ENCODE measurements at places on chromosomes 1 and 21.

- DNase-seq: peak; percentile 14
Measured at GRCh38 chr21:46472246-46472645, 13.6 kb downstream of the DIP2A start.

GRCh38 chr21:37764691-37765090 lies 151.6 kb downstream of the KCNJ6 start:
- DNase-seq: no peak

DNA sequence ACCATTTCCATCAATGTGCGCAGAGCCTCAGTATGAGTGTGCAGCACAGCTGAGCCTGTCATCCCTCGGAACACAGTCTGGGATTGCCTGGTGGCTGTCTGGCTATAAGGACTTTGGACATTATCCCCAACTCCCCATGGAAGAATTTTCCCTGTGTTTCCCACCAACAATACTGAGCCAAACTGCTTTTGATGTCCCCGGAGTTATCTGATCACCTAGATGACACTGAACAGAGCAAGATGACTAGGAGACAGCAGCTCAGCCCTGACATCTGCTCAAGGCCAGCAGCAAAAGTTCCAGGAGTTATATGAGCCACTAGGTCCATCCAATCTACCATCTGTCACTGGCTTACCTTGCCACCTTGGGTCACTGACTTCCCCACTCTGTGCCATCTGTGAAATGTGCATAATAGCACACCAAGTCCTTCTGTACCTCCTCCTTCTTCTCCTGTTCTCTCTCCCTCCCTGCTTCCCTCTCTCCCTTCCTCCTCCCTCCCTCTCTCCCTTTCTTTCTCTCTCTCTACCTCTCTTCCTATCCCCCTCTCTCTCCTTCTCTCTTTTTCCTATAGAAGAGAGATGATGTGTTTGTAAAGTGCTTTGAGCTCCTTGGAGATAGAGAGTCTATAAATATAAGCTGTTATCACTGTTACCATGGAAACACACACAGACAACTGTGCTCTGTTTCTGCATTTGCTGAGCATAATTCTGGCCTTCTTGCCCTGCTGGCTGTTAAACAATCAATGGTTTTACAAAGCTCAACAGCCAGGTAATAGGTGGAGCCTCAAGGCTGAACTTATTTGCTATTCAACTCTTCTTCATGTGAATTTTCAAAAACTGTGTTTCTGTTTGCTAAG lies 19.7 kb upstream of the ATP1B1 start:
- DNase-seq: no peak

DNA sequence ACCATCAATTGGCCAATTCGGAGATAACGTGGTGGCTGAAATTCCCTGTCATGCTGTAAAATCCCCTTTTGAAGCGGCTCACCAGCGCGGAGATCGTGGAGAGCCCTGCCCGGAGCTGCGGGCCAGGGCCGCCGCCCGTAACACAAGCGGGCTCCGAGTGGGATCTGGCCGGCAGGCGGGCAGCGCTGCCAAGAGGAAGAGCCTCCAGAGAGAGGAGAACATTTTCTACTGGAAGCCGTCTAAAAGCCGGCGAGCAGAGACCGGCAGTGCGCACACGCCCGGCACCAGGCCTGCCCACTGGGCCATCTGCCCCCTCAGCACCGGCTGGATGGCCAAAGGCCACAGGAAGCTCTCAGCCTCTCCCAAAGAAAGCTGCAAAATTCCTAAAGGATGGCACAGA lies 15.5 kb downstream of the SSBP3 start:
- DNase-seq: no peak

DNA sequence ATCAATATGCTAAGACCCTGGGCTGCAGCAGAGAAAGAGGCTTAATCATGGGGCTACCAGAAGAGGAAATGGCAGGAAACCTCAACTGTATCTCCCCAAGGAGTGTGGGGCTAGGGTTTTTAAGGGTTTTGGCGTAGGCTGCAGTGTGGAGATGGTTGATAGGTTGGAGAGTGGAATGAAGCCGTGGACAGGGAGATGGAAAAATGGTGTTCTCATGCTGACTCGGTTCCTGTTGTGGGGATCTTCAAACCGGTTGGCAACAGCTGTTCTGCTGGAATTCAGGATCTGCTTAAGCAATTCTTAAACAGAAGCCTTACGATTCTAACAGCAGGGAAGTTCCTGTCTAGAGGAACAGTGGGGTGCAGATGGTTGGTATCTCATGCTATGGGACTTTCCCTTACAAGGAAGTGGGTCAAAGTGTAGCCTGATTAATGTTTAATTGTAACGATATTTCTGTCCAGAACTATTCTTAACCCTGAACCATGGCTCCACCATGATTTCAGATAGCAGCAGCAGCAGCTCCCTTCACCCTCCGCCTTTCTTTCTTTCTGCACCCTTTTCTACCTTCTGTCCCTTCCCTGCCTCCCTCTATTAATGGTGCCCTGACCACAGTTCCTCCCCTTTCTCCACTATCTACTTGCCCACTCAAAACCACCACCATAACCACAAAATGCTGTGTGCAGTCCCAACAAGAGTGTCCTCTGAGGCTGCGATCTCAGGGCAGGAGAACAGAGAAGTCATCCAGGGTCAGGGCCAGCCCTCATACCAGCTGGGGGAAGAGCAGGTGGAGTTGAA lies 30.8 kb downstream of the RSPH1 start:
- DNase-seq: peak; percentile 65

DNA sequence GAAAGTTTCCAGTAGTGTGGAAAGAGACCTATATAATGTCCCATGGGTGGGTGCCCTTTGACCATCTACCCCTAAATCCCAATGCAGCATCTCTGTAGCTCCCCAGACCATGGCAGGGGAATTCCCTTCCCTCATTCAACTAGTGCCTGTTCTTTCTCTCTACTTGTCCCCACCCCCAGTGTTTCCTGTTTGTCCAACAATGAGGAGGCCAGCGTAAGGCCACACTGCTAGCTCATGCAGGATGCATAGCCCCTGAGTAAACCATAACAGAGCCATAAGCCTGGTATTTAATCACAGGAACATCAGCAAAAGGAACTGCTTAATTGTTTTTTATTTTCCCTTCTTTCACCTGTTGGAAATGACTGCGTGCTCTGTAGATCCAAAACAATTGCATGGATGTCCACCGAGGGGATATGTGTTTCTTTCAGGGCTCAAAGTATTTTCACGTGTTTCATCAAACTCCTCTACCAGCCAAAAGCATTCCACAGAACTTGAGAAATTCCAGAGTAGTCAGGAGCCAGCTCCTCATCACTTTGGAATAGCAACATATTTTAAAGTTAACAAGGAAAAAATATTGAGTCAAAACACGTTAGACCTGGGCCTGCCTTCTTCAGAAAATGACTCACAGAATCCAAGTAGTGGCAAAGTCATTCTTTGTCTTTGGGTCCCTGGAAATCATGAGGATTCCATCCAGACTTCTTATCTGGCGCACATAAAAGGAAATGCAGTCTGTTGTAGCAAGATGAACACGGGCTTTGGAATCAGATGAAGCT lies 162.5 kb upstream of the SGIP1 start:
- no peak for DNase-seq

GRCh38 chr1:26696119-26696653 lies 371 bp downstream of the ARID1A start:
- DNase-seq: no peak

GRCh38 chr1:200369131-200369530 lies 40.7 kb downstream of the ZNF281 start:
- DNase-seq: no peak

- no peak for DNase-seq
Measured at GRCh38 chr1:58874342-58874741, 90.5 kb upstream of the JUN start.

- no peak for DNase-seq
Measured at GRCh38 chr1:76269155-76269554, 194.6 kb downstream of the ST6GALNAC3 start.

- no peak for DNase-seq
Measured at GRCh38 chr1:57337623-57338022, 86.2 kb downstream of the DAB1 start.

GRCh38 chr1:85315789-85316188 lies 39.4 kb upstream of the BCL10 start:
- DNase-seq: no peak

DNA sequence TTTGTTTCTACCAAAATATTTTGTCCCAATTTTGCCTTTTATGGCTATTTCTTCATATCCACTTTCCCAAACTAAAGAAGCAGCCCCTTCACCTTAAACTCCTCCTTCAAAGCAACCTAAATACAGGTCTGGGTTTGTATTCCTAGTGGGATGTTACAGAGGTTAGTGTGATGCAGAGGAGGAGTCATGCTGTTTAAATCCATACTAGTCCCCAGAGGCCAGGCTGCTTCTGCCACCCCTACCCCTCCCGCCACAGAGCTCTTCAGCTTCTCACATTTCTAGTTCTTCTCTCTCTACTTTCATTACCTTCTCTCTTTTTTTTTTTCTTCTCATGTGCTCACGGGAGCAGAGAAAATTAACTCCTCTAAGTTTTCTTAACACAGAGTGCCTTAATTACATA lies 29.3 kb downstream of the SELL start:
- no peak for DNase-seq

DNA sequence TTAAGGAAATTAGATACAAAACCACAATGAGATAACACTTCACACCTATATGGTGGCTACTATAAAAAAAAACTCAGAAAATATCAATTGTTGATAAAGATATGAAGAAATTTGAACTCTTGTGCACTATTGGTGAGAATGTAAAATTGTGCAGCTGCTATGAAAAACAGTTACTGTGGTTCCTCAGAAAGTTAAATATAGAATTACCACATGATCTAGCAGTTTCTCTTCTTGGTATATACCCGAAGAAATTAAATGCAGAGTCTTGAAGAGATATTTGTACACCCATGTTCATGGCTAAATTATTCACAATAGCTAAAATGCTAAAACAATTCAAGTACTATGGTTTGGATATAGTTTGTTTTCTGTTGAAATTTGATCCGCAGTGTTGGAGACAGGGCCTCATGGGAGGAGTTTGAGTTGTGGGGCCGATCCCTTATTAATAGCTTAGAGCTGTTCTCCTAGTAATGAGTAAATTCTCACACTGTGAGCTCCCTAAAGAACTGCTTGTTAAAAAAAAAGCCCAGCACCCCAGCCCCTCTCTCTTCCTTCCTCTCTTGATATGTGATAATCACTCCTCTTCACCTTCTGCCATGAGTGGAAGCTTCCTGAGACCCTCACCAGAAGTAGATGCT lies 1412.1 kb downstream of the PLA2G4A start:
- DNase-seq: no peak

- DNase-seq: no peak
Measured at GRCh38 chr1:213820362-213821149, 167.2 kb upstream of the PROX1 start.

DNA sequence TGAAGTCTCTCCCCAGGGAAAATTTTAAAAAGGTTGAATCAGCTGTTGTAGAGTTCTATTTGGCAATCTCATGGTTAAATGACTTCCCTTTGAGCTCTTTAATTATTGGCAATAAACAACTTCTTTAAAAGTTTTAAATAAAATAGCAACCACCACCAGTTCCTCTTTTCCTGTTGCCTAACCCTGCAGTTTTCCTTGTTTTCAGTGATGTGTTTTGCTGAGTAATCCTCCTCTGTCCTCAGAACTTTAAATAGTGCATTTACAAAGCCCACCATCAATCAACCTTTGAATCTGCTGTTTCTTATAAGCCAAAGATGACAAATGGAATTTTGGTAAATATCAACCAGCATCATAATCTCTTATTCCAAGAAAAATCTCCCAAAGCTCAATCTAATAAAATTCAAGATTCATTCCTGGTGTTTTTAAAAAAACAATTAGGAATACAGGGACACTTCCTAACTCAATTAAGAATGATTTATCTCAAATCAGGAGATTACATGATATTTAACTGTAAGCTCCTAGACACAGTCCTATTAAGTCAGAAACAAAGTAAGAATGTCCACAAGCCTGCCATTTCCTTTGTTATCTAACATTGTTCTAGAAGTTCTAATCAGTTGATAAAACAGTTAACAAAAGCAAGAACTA lies 14.8 kb downstream of the AVPR1B start:
- DNase-seq: peak; percentile 57

DNA sequence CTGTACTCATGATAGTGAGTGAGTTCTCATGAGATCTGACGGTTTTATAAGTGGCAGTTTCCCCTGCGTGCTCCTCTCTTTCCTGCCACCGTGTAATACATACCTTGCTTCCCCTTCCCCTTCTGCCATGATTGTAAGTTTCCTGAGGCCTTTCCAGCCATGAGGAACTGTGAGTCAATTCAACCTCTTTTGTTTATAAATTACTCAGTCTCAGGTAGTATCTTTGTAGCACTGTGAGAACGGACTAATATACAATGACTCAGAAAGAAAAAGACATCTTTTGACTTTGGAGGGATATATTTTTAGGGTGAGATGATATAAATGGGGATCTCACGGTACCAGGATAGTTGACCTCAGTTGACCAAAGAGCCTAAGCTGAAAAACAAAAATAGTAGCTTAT lies 74.7 kb upstream of the BACH1 start:
- DNase-seq: no peak

DNA sequence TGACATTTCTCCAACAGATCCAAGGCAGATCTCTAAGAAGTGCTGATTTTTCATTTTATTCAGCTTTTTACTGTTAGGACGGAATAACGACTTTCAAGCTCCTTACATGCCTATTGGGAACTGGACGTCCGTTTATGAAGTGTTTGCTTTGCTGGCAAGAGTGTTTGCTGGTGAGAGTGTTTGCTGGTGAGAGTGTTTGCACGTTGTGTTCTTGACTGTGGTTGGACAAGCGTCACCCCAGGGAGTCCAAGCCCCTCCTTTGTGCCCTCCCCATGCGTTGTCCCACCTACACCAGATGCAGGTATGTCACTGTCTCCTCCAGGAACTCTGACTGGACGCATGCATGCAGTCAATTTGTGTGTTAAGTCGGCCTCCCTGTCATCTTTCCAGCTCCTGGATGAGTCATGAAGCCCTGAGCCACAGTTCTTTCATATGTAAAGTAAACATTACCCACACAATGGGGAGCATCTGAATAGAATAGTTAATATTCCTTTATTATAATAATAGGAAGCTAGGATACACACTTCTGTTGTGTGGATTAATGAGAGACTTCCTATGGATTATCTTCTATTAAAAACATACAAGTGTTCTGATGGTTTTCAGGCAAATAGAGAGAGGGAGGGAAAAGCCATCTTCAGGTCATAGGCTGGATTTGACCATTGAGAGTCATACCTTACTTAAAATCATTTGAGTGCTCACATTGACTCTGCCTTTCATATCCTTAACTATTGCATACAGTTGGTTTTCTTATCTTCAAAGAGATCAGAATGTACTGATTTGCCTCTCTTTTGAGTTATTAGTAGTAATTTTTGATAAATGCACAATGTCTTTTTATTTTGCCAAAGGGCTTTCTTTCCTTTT lies 119.2 kb downstream of the GALNT2 start:
- peak; percentile 10 for DNase-seq

DNA sequence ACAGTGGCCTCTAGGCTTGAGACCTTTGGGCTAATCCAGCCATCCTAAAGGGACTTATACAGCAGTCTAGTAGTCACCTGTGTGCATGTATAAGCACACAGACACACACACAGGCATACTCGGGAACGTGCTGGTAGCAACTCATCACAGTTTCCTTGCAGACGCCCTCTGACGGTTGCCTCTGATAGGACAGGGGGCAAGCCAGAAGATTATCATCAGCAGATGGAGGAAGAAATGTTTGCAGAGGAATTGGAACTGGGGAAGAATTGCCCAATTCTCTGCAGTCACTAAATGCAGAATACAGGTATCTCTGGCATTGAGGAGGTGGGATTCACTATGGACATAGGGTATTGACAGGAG lies 222.2 kb downstream of the C1orf94 start:
- DNase-seq: no peak

Data from bone marrow (tissue), 2 donors.